ENCODE measurements at places on chromosomes 16 and 17.

- DNase-seq = no peak
Measured at GRCh38 chr16:49696414-49697101, 159.4 kb downstream of the ZNF423 start.

GRCh38 chr16:1054660-1055556, 17.6 kb upstream of the SSTR5 start:
- no peak for DNase-seq

DNA sequence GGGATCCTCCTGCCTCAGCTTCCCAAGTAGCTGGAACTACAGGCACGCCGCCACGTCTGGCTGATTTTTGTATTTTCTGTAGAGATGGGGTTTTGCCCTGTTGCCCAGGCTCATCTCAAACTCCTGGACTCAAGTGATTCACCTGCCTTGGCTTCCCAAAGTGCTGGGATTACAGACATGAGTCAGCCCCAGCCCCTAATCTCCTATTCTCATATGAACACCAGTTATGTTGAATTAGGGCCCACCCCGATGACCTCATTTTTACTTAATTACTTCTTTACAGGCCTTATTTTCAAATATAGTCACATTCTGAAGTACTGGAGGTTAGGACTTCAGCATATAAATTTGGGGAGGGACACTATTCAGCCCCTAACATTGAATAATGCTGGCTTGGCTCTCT, 49.2 kb downstream of the ZNRF1 start:
- DNase-seq = no peak

- DNase-seq = no peak
Measured at GRCh38 chr16:61569028-61569427, 467.2 kb downstream of the CDH8 start.

DNA sequence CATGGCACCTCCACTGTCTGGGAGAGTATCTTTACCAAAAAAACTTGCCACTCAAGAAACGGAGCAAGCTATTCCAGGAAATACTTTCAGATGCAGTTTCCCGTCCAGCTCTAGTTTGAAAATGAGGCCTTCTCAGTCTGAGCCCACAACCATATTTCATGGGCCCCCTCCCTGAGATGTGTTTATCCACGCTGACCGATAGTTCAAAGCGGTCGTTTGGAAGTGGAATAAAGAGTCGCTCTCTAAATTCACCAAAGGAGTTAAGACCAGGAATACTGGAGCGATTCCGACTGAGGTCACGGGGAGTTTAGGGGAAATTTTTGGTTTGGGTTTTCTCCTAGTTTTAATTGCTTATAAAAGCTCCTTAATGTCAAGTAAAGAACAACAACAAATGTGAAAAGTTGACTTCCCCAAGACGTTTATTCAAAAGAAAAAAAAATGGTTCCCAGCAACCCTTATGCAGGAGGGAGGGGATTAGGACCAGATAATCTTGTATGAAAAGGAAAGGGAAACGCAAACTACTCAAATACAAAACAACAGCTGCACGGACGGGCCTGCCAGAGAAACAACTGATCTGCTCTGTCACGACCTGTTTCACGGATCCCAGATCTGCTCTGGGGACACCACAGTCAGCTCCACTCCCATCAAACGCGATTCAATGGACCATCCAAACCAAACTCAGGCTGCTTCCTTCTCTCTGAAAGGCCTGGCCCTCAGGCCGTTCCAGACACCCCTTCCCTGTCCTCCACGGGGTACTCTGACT, 77.1 kb downstream of the MRM3 start:
- DNase-seq = no peak

- no peak for DNase-seq
Measured at GRCh38 chr16:11355862-11356261, 10.6 kb downstream of the RMI2 start.

DNA sequence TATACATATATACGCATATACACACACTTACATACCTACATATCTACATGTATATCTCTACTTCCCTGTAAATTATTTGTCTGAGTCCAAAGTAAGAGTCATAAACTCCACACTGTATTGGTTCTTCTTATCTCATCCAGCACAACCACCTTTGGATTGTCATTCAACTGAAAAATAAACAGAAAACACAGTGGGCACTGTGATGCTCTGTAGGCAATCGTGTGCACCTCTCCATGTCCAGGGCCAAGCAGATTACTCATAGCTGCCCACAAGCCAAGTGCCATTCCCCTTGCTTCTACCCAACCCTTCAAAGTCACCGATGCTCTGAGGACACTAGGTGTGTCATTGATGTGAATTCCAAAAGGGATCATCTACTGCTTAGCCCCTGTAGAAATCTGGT, 12.9 kb upstream of the TEKT3 start:
- no peak for DNase-seq

- no peak for DNase-seq
Measured at GRCh38 chr16:85963753-85964285, 64.9 kb downstream of the IRF8 start.

GRCh38 chr17:27603880-27604794, 26.9 kb upstream of the LGALS9 start:
- DNase-seq = no peak

- DNase-seq = peak; percentile 77
Measured at GRCh38 chr17:44774271-44775135, 15.7 kb downstream of the ADAM11 start.

GRCh38 chr16:30927789-30928378, 4.5 kb downstream of the FBXL19 start:
- no peak for DNase-seq

- DNase-seq = no peak
Measured at GRCh38 chr16:13436641-13437412, 483.1 kb upstream of the ERCC4 start.

- no peak for DNase-seq
Measured at GRCh38 chr16:13305019-13305755, 403.8 kb downstream of the SHISA9 start.

- no peak for DNase-seq
Measured at GRCh38 chr17:75763613-75764416, 1.2 kb downstream of the GALK1 start.

GRCh38 chr16:49697631-49698452, 158.1 kb downstream of the ZNF423 start:
- DNase-seq = no peak

- no peak for DNase-seq
Measured at GRCh38 chr17:36854982-36855381, 82.3 kb upstream of the LHX1 start.

DNA sequence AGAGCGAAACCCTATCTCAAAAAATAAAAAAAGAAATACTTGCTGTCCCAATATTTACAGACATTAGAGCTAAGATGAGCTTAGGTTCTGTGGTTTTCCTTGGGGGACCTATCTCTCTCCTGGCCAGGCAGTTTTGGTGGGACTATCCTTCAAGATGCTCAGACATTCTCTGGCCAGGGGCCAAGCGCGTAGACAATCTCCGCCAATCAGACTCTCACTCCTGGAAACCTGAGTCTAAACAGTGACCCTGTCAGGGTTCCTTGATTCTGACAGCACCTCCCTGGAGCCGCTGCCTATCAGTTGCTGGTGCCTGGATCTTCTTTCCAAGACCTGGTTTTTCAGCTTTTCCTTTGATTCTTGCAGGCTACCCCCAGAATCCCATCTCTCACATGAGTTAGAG, 45.6 kb downstream of the EMP2 start:
- DNase-seq = no peak

GRCh38 chr17:45394564-45394912, 38.1 kb downstream of the ARHGAP27 start:
- DNase-seq = no peak

DNA sequence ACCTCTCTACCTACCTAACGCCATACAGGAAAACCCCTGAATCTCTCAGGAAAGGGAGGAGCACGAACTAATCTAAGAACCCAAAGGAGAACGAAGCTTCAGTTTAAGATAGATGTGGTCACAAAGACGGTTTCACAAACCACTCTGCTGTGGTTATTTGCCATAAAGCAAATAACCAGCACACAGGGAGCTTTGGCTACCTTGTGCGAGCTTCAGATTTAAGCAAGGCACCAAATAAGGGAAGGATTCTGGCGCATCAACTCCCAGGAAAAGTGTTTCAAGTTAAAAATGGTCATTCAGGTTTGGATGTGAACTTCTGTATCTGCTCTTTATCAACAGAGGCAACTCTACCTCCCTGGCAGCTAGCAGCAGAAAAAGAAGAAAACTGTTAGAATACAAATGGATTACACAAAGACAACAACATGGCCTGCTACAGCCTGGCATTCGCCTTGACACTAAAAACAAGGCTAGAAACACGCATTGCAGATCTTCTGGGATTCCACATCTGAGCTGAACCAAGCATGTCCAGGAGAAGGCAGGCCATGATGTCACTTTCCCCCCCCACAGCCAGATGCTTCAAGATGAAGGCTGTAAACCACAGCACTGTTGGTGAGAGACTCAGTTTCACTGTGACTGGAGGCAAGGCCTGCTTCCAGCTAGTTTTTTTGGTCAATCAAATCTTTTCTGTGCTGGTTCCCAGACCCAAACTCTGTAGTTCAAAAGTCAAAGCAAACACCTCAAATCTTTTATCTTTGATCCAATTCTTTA, 43.6 kb downstream of the SMG6 start:
- peak; percentile 48 for DNase-seq

- DNase-seq = no peak
Measured at GRCh38 chr17:17132746-17133145, 73.4 kb downstream of the PLD6 start.

- peak; percentile 25 for DNase-seq
Measured at GRCh38 chr17:75877752-75878173, 618 bp downstream of the TRIM47 start.

DNA sequence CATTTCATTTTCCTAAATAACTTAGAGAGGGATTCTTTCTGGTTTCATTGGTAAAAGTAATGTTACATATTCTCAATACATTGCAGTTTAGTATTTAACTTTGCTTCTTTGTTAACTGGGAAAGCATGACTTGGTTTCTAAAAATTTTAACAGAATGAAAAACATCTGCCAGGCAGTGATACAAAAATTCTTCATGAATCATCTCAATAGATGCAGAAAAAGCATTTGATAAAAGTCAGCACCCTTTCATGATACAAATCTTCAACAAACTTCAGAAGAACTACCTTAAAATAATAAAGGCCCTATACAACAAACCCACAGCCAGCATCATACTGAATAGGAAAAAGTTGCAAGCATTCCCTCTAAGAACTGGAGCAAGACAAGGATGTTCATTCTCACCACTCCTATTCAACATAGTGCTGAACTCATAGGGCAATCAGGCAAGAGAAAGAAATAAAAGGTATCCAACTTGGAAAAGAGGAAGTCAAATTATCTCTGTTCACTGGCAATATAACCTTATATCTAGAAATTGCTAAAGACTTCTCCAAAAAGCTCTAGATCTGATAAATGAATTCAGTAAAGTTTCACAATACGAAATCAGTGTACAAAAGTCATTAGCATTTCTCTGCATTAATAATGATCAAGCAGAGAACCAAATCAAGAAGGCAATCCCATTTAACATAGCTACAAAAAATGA, 50.4 kb downstream of the SLFN5 start:
- DNase-seq = no peak

- no peak for DNase-seq
Measured at GRCh38 chr17:29019475-29020181, 13.8 kb upstream of the SEZ6 start.

DNA sequence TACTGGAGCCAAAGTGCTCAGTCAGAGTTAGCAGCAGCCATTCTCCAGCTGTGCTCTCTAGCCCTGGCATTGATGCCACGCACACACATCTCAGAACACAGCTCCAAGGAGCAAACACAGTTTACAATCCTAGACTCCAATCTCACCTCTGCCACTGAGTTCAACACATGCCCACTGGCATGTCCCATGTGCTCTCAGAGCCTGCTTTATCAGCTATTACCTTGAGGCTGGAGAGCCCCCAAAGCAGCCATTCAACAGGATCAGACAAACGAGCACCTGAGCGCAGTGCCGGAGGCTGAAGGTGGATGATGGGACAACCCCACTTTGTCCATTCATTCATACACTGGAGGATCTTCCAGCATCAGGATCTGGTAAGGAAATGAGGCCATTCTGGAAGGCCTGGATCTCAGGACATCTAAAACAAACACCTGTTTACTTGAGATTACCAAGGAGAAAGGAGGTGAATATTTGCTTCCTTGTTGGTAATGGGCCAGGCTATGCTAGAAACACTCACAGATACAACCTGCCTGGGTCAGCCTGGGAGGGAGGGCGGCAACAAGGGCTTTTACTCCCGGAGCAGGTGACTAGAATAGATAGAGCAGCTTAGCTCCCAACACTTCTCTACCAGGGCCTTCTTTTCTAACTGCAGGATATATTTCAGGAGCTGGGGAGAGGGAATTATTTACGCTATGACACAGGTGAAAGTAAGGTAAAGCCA, 25.4 kb downstream of the RANBP10 start:
- no peak for DNase-seq

GRCh38 chr17:6592173-6592572, 35.8 kb upstream of the PITPNM3 start:
- no peak for DNase-seq

GRCh38 chr17:4033751-4034251, 69.6 kb upstream of the ATP2A3 start:
- DNase-seq = no peak

- no peak for DNase-seq
Measured at GRCh38 chr17:37086334-37086733, 137.6 kb downstream of the AATF start.

DNA sequence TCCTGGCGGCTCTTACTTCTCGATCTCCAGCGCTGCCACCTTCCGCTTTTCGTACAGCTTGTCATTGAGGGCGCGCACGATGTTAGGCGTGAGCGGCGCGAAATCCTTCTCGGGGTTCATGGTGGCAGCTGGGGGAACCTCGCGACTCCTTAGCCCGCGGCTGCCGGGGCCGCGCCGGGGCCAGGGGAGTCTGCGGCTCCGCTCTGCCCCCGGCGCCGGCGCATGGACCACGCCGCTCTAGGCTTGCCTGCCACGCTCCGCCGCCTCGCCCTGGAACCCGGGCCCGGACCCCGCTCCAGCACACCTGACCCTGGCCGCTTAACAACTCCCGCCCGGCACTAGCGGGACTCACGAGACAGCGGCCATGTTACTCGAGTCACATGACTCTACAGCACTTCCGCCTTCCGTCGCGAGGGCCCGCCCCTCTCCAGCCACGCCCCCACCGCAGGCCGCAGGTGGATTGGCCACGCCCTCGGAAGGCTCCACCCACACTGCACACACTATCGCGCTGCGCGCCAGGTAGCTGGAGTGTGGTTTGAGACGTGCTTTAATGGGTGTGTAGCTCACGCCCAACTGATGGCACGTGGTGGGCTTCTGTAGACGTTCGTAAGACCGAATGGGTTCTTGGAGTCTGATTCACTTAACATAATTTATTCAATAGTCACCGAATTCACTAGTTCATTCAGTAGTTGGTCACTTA, at the start of gene VAC14:
Gene VAC14, minus strand, starts transcription at position 378 of the 700 bp plus-strand sequence. Its CDS starts 258 bp downstream, at position 120.
- peak; percentile 91 for DNase-seq

DNA sequence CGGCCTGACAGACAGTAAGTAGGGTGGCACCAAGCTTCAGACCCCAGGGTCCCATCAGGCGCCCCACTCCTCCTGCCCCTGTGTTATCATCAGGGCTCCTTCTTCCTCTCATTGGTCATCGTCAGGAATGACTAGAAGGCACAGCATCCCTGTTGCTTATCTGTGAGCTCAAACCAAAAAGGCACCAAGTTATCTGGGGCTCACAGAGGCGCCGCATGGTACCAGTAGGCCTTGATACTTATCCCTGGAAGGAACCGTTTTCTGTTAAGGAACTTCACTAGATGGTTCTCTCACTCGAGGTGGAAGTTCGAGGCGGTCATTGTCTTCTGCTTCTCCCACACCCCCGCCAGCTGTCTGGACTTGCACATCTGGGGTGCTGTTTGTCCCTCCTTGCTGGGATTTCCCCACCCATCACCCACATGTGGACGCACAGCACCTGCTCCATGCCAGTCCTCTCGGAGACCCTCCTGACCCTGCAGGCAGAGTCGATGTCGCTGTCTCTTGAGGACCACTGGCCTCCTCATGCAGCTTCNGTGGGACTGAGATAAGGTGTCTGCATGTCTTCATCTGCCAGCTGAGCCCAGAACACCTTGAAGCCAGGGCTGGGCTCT, 52.1 kb downstream of the METRNL start:
- DNase-seq = no peak

Measured in activated naive CD8-positive, alpha-beta T cell treated with anti-CD3 and anti-CD28 coated beads, Interleukin-2, amount 50 U/mL, for 16 hours (primary cell).